Left renal cortex interstitium (tissue), 4 donors: ENCODE measurements at places on chromosomes 5 and 9. TPM values are rescaled to one million over a fixed set of nuclear protein-coding genes. Genes with fewer than 3 reads are reported as not detected.

SPINK13 gene
- polyA plus RNA-seq = 0.58 TPM

GGTA1 gene
- 6.2 TPM for polyA plus RNA-seq

ACTBL2 gene
- polyA plus RNA-seq = not detected

ACTL7A gene
- polyA plus RNA-seq = not detected

DNM1 gene
- polyA plus RNA-seq = 61.4 TPM

PITX1 gene
- not detected for polyA plus RNA-seq

TAF11L10 gene
- polyA plus RNA-seq = not detected

GRCh38 chr5:75706016-75706415 is 11.2 kb downstream of the POC5 start:
- DNase-seq = no peak

- DNase-seq = no peak
These were observed 132.9 kb upstream of the CHD1 start for GRCh38 chr5:99061711-99062110.

DNA sequence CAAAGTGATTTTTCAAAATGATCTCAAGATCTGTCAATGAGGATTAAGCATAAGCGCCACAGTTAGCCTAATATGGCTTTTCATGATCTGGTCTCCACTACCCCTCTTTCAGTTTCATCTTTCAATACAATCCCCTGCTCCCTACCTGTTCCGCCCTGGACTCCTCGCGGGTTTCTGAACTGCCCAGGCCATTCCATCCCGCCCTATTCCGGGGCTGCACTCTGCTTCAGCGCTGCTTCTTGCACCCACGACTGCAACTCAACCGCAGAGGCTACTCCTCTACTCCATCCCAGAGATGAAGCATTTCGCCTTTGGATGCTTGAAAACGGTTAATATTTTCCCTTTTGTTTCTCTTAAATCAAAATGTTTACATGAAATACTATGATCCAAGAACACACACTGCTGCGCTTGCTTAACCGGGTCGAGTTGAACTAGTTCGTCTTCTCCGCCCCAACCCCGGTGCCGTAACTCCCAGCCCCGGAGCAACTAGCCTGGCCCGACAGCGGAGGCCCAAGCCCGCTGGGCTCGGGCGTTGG is 716 bp upstream of the OTULIN start:
- no peak for DNase-seq

GRCh38 chr5:97062046-97062445 is 80.4 kb downstream of the LIX1 start:
- no peak for DNase-seq

DNA sequence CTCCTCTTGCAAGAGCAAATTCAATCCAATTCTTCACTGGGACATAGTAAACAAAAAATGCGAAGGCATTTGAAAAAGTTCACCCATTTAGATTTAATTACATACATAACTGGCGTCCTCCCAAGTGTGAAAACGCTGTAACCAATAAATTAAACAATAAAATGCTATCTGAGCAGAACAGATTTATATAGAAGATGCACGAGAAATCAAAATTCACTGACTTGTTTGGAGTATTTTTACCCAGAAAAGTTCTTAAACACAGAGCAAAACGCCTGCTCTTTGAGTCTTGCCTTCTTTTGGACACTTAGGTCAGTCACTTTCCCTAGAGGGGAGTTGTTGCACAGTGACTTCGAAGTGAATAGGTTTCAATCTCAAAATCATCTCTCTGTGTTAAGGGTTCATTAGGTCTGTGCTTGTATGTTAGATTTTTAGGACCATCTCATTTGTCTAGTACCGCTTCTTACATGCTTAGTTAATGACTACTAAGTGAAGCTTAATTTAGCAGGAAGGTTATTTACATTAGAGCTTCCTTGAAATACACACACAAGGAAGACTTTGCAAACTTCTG is 1.9 kb downstream of the ALDH1A1 start:
- no peak for DNase-seq

DNA sequence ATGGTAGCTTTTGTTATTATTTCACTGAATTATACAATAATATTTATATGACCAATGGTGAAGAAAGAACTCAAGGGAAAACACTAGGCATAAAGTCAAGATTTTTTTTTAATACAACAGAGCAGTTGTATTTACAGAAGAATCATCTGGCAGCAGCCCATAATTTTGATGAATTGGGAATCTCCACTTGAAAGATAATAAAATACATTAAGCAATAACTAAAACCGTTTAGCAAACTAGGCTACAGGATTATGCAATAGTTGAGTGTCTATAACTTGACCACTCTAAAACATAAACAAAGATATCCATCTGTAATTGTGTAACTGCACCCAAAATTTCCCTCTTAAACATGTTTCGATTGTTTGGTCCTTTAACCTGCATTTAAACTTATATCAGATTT is 80.8 kb downstream of the SNCAIP start:
- DNase-seq = no peak

DNA sequence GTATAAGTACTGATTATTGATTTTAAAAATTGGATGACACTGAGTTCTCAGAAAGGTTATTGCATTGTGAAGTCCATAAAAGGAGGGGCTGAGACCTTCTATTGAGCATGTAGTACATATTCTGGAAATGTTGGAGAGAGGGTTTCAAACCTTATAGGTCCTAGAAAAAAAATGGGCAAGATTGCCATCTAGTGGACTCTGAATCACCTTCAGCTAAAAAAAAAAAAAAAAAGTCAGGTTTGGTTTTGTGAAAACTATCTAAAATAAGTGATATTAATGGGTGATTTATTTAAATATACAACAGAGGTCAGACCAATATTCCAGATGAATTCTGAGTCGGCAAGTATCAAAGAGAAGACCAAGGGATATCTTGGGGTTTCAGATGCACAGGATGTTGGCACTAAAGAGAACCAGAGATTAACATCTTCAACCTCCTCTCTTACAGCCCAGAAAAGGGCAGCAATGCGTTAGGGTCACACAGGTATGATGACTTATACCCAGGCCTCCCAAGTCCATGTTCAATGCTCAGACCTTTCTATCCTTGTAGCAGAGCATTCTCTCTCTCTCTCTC is 109.8 kb upstream of the NMUR2 start:
- DNase-seq = no peak

DNA sequence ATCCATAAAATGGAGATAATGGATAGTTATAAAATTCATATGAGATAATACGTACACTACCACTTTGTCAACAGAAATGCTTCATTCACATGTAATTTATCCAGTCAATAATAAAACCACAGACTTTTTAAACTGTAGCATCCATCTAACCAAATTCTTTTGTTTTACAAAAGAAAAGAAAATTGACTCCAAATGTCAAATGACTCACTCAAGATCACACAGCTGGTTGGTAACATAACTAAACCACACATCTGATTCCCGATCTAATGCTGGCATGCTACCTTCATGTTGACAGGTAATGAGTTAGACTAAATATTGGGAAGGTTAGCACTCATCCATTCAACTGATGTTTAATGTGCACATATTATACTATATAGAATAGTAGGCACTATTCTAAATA is 4.9 kb downstream of the FRMD3 start:
- no peak for DNase-seq

GRCh38 chr5:173281910-173282309 is 46.3 kb downstream of the STC2 start:
- DNase-seq = no peak

- DNase-seq = no peak
These were observed 15.4 kb upstream of the CERCAM start for GRCh38 chr9:128405077-128405779.
